Thymus (tissue), 14 donors: ENCODE measurements at places on chromosomes 13 and 19.

DNA sequence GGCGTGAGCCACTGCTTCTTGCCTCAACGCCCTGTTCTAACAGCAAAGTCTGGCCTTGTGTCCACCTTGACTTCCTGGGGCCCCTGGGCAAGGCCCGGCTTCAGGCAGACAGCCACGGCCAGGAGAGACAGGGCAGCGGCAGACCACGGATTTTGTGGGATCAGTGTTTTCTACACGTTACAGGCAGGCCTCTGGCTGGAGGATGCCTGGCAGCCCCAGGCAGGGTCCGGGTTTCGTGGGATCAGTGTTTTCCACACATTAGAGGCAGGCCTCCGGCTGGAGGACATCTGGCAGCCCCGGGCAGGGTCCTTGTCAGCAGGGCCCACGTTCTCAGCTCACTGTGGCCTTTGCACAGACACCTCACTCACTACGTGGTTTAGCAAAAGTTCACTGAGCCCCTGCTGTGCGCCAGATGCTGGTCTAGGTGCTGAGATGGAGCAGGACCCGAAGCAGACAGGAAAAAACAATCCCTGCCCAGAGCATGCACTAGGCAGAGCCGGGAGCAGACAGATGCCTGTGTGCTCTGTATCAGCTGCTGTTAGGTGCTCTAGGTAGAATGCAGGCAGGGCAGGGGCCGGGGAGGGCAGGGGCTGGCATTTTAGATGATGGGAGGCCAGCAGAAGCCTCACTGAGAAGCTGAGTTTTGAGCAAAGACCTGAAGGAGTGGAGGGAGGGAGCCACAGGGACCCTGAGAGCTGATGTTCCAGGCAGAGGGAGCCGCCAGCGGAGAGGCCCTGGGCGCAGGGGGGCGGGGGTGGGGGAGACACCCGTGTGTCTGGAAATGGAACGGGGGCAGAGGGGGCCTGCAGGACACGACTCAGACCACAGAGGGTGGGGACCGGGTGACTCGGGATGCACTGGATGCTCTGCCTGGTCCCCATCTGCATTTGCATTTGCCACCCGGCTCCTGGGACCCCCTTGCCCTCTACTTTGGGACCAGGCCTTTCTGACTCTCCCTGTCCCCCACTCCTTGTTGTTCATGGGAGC, 25.0 kb upstream of the NCCRP1 start:
- no peak for DNase-seq

DNA sequence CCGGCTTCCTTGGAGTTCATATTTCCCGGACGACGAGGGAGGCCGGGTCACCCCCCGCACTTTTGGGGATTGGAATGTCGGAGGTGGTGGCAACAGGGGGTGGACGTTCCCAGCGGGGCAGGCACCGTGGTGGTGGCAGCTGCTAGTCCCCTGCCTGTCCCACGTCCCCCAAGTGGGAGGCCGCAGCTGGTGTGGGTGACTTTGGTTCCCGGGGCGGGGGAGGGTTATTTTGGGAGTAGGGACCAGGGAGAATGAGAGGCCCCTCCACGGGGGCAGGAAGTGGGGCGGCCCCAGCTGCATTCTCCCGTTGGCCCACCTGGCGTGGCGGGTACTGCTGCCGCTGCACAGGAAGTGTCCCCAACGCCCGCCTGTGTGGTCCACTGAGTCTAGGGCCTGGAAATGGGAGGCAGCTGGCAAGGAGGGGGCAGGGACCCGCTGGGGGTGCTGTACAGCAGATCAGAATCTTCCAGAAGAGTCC, 11.1 kb upstream of the PLIN3 start:
- DNase-seq: peak; percentile 83

DNA sequence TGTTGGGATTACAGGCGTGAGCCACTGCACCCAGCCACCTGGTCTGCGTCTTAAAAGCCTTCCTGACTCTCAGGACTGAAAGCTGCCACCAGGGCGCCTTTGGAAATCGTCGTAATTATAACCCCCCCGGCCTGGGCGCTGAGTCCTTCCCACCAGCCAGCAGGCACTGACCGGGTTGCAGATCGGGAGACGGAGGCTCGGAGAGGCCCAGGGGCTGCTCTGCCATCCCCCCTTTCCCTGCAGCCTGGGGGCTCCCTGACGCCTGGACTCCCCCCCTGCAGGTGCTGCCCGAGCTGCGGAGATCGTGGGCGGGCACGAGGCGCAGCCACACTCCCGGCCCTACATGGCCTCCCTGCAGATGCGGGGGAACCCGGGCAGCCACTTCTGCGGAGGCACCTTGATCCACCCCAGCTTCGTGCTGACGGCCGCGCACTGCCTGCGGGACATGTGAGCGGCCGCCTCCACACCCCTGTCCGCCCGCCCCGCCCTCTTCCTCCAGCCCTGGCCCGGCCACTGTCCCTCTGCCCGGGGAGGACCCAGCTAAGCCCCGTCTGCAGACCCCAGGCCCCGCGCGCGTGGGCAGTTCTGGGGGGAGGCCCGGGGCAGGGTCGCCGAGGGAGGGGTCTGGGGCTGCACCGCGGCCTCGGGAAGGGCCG, 2.5 kb downstream of the PRTN3 start:
- no peak for DNase-seq

DNA sequence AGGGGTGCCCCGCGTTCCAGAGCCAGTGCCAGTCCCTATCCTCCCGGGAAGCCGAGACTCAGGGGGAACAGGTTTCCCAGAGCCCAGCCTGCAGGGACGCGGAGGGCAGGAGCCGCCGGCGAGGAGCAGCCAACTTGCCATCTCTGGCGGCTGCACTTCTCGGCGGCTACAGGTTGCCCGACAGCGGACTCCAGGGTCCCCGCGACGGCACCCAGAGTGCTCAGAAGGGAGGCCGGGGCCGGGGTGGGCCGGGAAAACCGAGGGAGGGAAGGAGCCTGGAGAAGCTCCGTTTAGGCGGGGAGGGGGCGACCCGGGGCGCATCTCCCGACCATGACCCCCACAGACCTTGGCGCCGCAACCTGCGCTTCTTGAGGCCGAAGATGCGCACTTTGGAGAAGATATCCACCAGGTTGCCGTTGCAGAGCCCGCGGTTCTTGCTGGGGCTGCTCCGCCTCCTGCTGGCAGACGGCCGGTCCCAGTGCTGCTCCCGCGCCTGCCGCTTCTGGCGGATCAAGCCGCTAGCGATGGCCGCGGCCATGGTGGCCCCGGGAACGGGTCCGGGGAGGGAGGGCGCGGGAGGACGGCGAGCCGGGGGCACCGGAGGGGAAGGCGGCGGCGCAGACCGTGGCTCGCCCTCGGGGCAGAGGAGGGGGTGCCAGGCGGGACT, 463.8 kb downstream of the ITGBL1 start:
- no peak for DNase-seq

GRCh38 chr19:54429176-54429495, 13.9 kb downstream of the TTYH1 start:
- DNase-seq: no peak
